ENCODE measurements at places on chromosomes 16 and 17.

DNA sequence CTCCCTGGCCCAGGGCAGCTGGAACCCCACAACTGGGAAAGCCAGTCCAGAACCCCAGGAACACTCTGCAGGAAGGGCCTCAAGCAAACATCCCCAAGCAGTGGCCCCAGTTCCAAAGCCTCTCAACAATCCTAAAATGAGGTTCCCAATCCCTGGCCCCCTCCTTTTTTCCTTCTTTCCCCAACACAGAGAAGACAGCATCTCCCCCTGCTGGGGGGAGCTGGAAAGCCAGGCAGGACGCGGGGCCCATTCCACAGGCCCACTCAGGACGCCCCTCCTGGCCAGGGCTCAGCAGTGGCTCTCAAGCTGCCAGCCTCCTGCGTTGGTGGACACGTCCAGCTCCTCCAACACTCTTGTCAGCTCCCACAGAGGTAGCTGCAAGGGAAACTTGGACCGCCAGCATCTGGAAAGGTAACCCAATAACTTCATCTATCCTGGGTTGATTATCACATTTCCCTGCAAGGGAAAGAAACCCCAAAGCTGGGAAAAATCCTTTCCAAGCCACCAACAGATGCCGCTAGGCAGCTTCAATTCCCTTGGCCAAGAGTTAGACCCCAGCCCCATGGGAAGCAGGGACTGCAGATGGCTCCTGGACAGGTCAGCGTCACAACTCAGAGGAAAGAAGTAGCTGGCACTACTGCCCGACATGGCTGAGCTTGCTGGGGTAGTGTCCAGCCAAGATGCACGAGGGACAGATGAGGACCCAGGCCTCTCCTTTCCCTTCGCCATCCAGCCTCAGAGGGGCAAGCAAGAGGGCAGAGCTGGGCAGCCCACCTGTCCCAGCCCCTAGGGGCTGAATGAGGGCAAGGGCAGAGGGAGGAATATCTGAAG lies 7.6 kb downstream of the HDAC5 start:
- peak; percentile 31 for DNase-seq

DNA sequence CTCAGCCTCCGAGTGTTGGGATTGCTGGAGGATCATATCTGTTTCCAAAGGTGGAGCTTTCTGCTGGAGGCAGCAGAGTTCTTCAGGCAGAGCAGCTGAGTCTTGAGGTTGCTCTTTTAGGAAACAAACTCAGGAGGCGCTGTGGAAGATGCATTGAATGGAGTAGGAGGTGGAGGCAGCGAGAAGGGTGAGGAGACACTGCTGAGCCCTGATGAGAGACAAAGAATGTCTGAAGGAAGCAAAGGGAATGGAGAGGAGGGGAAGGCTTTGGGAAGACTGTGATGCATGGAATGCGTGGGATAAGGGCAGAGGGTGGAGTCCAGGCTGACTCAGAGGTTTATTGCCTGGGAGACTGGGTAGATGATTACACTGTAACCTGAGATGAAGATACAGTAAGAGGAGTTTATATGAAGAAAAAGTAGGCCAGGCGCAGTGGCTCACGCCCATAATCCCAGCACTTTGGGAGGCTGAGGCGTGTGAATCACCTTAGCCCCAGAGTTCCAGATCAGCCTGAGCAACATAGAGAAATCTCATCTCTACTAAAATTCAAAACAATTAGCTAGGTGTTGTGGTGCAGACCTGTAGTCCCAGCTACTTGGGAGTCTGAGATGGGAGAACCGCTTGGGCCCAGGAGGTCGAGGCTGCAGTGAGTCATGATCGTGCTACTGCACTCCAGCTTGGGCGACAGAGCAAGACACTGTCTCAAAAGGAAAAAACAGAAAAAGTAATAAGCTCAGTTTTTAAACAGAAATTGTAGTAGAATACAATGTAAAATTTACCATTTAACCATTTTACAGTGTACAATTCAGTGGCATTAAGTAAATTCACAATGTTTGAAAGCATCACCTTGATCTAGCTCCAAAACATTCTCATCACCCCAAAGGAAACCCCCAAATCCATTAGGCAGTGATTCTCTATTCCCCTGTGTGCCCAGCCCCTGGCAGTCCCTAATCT lies 17.8 kb upstream of the TMEM219 start:
- no peak for DNase-seq

- peak; percentile 66 for DNase-seq
These were observed 113.2 kb downstream of the PHKB start for GRCh38 chr16:47574091-47575054.

DNA sequence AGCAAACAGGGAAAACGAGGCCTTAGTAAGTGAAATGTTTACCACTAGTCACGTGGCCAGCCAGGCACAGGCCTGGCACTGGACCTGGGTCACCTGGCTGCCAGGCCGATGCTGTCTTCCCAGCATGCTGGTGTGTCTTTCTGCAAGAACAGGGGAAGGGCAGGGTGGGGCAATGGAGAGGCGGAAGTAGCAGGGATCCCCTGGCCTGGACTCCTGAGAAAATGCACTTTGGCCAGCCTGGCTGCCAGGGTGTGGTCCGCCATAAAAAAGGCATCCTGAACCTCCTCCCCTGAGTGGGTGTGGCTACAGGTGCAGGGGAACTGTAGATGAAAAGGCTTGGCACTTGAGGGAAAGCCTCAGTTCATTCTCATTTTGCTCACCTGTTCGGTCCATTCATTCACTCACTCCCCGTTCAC lies 1.0 kb upstream of the ANKRD40CL start:
- no peak for DNase-seq

- no peak for DNase-seq
These were observed 72.0 kb upstream of the MAF start for GRCh38 chr16:79672524-79672923.

DNA sequence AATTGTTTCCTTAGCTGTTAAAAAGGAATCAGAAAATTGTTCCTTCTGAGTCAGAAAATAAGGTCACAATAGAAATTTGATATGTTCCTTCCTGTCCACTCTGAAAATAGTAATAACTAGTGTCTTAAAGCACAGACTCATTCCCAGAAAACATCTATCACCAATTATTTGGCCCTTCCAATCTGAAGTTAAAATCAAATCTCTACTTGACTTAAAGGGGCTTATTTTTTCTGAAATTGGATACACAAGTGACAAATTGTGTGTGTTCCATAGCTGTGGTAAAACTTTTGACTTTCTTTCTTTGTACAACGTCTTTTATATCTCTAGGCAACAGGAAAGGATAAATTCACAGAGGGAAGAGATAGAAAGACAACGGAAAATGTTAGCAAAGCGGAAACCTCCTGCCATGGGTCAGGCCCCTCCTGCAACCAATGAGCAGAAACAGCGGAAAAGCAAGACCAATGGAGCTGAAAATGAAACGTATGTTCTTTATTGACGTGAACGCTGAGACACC lies 54.5 kb upstream of the MRC2 start:
- DNase-seq, result no peak

DNA sequence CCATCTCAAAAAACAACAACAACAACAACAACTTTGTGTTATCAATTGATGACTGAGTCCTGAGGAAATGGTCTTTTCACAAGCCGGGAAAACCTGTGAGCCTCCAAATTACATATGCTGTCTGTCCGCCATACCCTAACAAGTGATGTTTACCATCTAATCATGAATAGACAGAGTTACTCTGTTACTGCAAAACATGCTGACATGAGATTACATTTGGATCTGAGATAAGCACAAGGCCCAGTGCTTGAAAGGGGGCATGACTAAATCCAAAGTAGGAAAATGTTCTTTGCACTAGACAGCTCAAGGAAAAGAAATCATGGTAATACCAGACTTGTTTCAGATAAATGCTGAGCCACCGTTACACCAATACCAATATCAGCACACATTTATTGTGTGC lies 8.6 kb upstream of the ATXN1L start:
- DNase-seq, result no peak

- DNase-seq, result no peak
These were observed 4.5 kb upstream of the BANP start for GRCh38 chr16:87946596-87947347.

GRCh38 chr17:21082001-21082436 lies 39.2 kb upstream of the USP22 start:
- no peak for DNase-seq

GRCh38 chr17:38601539-38602351 lies 4.0 kb downstream of the SRCIN1 start:
- no peak for DNase-seq

- DNase-seq, result no peak
These were observed 154.2 kb downstream of the MRM1 start for GRCh38 chr17:36755586-36755985.

GRCh38 chr17:11264183-11264871 lies 23.3 kb downstream of the SHISA6 start:
- DNase-seq, result peak; percentile 1

DNA sequence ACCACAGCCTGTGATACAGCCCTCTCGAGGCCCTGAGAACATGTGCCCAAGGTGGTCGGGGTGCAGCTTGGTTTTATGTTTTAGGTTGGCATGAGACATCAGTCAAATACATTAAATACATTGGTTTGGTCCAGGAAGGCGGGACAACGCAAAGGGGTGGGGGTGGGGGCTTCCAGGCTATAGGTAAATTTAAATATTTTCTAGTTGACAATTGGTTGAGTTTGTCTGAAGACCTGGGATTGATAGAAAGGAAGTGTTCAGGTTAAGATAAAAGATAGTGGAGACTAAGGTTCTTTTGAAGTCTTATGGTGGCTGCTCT lies 1.2 kb upstream of the ZKSCAN2 start:
- DNase-seq, result no peak

GRCh38 chr17:44093231-44093900 lies 22.8 kb downstream of the G6PC3 start:
- no peak for DNase-seq

- peak; percentile 6 for DNase-seq
These were observed 756 bp downstream of the KLHL11 start for GRCh38 chr17:41864498-41864835.

Measured in inflammatory macrophage treated with lipopolysaccharide for 4 hours (primary cell).